H9 (cell line): ENCODE measurements at places on chromosomes 2 and 18. TPM values are rescaled to one million over a fixed set of nuclear protein-coding genes. Genes with fewer than 3 reads are reported as not detected.

TYMS gene
- total RNA-seq = 135 and 140 TPM in 2 replicates

KCTD18 gene
- total RNA-seq = 3.4 and 4.9 TPM in 2 replicates

TUBA4A gene
- 25.5 and 27.2 TPM in 2 replicates for total RNA-seq

RNF152 gene
- 2.3 and 2.6 TPM in 2 replicates for total RNA-seq

AKAIN1 gene
- not detected in 2 replicates for total RNA-seq
